ENCODE measurements at places on chromosomes 13 and 19.

GRCh38 chr13:72246396-72246795 is 379.4 kb upstream of the DACH1 start:
- no peak for DNase-seq

DNA sequence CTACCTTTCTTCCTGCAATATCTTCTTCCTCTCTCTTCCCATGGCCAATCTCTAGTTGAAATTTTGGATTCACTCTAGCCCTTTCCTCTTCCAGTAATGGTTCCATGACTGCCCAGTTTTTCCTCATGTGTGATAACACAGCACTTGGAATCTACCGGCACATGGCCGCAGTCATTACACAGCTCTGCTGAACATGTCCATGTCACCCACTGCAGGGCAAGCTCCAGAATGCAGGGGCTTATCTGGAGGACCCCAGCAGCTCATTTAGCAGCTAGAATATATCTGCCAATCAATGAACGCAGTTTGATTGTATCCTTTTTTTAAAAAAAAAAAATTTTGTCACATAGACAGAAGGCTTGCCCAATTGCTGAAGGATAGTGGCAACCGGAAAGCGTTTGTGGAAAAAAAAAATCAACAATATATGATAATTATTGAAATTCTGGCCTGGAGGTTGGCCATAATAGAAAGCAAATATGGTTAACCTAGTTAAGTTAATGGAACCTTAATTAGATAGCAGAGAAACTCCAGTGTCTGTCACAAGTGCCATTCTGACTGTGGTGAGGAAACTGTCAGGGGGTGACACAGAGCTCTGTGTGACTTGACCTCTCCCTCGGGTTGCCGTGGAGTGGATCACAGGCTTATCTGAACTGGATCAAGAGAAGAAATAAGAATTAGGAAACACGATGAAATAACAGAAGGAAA is 426.7 kb downstream of the LIG4 start:
- DNase-seq = no peak

- DNase-seq = no peak
These were observed 1.8 kb downstream of the PTGER1 start for GRCh38 chr19:14473073-14473977.

DNA sequence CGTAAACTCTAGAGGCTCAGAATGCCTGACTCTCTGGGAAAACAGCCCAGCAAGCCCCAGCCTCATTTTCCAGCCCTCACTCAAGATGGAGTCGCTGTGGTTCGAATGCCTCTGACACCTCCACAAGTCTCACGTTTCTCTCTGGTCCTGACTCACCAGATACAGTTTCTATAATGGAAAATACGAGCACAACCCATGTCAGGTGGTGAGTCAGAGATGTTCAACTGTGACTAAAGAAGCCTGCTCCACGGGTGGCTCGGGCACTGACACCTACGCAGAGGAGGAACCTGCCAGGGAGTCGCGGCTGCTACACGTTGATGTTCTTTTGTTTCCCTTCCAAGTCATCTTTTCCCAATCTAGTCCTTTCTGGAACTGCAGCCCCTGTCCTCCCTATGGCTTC is 87.1 kb upstream of the STK24 start:
- DNase-seq = peak; percentile 8

DNA sequence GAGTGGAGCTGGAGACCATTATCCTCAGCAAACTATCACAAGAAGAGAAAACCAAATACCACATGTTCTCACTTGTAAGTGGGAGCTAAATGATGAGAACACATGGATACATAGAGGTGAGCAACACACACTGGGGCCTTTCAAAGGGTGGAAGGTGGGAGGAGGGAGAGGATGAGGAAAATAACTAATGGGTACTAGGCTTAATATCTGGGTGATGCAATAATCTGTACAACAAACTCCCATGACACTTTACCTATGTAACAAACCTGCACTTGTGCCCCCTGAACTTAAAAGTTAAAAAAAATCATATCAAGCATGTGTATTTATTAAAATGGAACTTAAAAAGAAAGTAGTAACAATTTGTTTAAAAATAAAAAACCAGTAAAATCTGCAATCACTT is 5.0 kb downstream of the SIGLEC14 start:
- DNase-seq = no peak

DNA sequence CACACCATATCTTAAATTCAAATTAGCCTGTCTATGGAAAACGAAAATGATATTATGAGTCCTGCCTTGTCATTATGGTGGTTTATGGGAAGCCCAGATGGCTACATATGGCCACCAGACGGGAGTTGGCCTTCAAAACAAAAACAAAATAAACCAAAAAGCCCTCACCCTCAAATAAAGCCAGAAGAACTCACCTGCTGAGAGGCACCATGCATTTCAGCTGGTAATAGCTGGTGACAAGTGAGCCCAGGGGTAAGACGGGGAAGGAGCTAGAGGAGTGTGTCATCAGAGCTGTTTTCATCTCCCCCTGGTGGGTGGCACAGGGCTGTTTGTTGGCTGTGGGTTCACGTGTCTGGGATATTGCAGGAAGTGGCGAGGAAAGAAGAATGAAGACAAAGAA is 152.9 kb downstream of the EFNB2 start:
- no peak for DNase-seq

DNA sequence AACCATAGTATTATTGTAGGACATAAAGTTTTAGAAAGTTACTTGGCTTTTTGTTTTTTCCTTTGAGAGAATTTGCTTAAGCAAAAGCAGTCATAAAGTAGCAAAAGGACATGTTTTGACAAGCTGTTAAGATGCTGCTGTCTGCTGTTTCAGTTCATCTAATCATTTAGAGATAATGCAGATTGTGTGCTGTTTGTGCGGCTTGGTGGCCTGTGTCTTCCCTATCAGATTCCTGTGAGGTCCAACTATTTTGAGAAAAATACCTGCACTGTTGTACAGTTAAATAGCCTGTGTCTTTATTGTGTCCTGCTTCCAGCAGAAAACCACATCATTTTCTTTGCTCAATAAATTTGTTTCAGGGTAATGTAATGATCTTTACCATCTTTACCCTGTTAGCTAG is 20.0 kb downstream of the UCHL3 start:
- DNase-seq = no peak

All from CD4-positive, alpha-beta T cell treated with Interleukin-4 for 4 hours (primary cell).